ENCODE measurements at places on chromosomes 7 and 10.

DNA sequence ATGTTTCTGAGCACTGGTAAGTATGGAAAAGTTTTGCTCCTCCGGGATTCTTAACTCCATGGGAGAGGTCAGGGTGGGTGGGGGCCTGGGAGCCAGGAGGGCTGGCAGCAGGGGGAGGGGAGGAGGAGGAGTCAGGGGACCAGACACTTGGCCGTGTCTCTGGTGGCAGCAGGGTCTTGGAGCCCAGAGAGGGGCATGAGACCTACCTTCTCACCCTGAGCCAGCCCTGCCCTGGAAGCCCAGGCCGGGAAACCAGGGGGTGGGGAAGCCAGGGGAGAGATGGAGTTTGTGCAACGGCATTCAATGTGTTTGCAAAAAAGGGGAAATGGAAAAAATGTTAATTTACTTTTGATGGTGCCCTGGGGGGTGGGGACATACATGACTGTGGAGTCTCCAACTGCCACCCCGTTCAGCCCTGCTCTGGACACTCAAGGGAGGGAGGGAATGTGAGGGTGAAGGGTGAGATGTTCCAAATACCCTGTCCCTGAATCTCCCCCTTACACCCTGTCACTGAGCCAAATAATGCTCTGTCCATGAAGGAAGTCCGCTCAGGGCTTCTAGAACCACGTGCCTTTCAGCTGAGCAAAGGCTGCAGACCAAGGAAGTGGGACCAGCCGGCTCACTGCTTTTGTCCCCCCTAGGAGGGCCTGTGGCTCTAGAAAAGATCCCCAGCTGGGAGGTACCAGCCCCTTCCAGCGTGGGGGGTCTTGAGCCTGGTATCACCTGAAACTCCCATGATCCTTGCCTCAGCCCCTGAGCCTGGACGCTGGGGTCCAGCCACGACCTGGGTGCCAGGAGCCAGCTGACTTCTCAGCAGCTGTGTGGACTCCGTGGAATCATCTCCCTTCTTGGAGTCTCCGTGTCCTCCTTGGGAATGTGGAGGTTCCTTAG, 48.3 kb downstream of the TMEM270 start:
- DNase-seq, result no peak

DNA sequence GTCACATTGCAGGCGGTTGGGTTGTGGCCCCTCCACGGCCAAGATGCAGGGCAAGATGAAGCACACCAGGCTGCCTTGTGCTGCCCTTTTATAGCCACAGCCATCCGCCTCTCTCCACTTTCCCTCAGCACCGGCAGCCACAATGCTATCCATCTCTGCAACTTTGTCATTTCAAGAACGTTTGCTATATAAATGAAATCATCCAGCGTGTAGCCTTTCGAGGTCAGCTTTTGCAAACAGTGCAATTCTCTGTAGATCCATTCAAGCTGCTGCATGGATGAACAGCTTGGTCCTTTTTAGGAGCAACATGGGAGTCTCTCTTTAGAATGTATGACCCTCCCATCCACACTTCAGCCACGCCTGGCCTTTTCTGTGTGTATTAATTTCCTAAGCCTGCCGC, 6.4 kb upstream of the IL15RA start:
- DNase-seq, result no peak

DNA sequence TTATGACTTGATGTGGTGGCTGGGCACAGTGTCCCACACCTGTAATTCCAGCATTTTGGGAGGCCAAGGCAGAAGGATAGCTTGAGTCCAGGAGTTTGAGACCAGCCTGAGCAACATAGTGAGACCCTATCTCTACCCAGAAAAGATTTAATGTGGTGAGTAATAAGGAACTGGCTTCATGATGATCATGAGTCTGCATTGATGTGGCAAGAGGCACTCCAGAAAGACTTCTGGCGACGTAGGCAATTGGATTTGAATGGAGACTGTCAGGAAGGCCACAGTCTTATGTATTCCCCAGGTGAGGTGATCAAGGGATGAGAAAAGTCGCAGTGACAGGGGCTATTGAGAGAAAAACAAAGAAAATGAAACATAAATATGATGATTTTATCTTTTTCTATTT, 138.0 kb downstream of the CACNB2 start:
- DNase-seq, result no peak

- DNase-seq, result no peak
Observed at GRCh38 chr7:71548746-71549145, 416.8 kb downstream of the GALNT17 start.

- no peak for DNase-seq
Observed at GRCh38 chr7:24963218-24963617, 16.8 kb downstream of the OSBPL3 start.

DNA sequence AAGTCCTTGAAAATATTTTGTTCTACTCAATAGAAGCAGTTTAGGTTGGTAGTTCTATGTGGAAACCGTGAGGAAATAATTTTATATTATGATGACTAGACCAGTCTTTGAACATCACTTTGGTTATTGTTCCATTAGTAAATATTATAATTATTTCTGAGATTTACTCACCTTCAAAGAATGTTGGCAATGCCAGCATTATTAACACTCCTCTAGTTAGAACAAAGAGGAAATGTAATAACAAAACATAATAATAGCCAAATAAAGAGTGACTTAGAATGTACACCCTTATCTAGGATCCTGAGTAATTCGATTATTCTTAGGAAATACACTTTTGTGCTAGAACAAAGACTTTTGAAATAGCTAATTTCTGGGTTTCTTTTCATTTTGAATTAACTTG, 121.1 kb downstream of the CFTR start:
- no peak for DNase-seq

- DNase-seq, result no peak
Observed at GRCh38 chr10:76415554-76415953, 984.1 kb downstream of the LRMDA start.

DNA sequence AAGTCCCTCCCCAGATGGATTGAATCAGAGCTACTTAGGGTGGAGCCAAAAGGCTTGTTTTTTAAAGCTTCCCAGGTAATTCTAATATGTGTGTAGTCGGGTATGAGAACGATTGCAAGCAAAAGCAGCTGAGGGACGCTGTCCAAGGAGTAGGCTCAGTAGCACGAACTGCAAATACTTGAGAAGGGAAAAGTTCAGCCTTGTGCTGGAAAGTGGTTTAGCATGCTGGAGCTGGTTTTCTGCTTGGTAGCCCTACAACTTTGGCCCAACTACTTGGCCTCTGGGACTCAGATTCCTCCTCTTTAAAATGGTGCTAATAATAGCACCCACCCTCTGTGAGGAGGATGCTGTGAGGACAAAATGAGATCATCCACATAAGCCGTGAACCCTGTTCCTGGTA, 76.2 kb downstream of the AHR start:
- no peak for DNase-seq

DNA sequence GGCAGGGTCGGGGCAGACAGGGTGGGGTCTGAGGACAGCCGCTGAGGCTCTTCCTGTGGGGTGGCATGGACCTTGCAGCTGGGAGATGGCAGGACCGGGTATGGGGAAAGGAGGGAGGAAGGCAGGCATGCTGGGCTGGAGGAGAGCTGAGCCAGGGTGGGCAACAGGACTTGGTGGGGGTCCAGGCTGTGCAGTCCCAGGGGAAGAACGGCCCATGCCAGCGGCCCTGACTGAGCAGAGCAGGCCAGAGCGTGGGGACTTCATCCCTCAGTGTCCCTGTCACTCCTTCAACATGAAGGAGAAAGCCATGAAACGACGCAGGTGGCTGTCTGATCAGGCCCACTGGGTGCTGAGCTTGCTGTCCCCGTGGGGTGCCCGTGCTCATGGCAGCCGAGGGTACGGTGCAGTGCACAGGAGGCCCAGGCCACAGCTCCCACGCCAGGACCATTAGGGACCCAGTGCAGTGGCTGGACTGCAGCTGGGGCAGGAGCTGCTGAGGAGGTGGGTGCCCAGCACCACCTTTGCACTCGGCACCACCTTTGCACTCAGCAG, 519.6 kb downstream of the PTPRN2 start:
- no peak for DNase-seq

GRCh38 chr7:30493228-30493627, 11.4 kb downstream of the GGCT start:
- no peak for DNase-seq

DNA sequence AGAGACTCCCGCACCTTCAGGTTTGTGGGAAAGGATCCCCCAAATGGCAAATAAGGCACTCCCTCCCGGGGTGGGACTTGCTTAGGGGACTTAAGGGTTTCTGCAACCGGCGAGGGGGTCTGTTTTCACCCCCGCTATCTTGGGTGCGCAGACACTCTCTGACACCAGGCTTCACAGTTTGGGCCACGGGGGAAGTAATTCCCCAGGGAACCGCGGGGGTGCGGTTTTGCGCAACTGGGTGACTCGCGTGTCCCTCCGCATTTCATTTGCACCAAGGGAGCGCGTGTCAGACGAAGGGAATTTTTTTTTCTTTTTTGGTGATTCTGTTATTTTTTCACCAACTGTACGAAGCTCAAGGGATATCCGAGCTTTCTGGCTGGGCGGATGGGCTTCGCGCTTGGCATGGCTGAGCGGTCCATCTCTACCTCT, 1.7 kb downstream of the GRM8 start:
- DNase-seq, result peak; percentile 48

GRCh38 chr7:152641384-152641783, 34.6 kb downstream of the XRCC2 start:
- no peak for DNase-seq

GRCh38 chr10:64519831-64520230, 998.6 kb downstream of the REEP3 start:
- no peak for DNase-seq

- no peak for DNase-seq
Observed at GRCh38 chr7:151367284-151367683, 25.7 kb downstream of the NUB1 start.

DNA sequence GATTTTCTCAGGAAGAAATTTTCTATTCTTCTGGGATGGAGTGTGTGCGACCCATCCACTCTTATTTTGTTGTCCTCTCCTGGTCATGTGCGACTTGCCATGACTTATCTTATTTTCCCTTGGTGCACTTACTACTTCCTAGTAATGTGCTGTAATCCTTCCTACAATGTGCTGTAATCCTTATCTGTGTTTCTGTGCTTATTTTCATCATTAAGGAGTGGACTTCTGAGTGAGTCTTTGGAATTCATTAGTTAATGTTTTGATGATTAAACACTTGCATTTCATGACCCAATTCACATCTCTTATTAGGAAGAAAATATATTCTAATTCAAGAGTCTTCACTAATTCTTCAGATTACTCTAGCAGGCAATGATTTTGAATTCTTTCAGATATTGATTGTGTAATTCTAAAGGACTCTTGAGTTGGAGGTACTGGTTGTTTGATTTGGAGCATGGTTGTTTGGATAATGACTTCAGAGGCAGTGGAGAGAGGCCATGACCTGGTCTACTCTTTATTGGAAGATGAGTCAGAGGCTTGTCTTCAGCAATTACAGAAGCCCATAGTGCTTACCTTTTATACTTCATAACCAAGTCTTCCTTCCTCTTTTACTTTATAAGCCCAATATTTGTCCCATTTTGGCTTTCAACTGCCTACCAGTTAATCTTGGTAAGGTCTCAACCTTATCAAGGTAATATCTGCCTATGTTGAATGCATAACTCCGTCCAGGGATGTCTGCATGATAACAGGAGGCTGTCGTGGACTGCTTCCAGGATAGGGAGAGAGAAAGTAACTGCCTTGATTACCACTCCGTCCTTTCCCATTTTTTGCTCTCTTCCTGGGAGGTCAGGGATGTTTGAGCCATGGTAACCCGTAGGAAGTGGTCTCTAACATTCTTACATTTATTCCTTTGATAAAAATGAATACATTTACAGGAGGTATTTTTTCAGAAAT, 278.3 kb upstream of the SP8 start:
- no peak for DNase-seq

GRCh38 chr10:130729876-130730275, 581.6 kb downstream of the TCERG1L start:
- no peak for DNase-seq

GRCh38 chr10:47351899-47352815, 4.0 kb downstream of the RBP3 start:
- DNase-seq, result no peak

- no peak for DNase-seq
Observed at GRCh38 chr7:148954766-148955165, 70.7 kb upstream of the EZH2 start.

DNA sequence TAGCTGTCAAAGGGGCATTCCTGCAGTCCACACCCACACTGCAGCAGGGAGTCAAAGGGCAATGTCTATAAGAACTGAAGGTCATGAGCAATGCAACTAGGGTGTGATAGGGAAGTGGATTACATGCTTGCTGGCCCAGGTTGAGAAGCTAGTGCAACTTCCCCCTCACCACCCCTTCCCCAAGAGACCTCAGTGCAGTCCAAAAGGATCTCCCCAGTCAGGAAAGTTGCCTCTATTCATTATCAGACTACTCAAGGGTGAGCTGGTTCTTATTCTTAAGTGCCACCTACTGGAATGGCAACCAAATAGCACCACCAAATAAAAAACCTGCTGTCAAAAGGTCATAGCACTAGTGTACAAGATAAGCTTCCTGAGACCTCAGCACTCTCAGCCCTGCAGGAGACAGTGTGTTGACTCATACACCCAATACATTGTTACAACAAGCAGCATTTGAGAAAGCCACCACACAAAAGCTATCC, 28.2 kb downstream of the MTERF1 start:
- no peak for DNase-seq

DNA sequence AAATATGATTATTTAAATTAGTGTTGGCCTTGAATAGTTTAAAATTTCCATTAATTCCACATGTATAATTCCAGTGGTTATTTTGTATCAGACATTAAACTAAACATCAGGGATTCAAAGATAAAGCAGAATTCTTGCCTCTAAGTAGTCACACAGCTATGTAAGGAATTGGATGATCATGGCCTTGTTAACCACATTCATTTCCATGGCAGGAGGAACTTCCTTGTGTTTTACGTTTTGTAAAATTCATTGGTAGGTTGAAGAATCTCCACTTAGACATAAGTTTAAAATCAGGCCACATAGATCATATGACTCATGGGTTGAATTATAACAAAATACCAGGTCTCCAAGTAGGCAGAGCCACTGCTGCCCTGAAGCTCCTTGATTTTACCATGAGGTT, 289.7 kb downstream of the PLXDC2 start:
- no peak for DNase-seq

DNA sequence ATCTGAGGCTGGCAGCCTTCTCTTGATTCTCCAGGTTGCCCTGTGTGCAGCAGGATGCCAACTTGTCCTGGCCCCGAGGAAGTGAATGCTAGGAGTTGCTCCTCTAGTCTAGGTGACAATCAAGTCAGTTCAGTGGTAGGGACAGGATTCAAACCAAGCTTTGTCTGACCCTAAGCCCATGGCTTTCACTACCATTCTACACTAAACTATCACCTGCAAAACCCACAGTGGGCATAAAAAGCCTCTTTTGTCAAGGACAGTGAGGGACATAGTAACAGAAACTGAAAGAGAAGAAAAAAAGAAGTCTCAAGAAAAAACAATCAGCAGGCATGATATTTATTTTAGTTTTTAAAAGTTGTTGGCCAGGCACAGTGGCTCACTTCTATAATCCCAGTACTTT, 33.5 kb downstream of the KCNMA1 start:
- DNase-seq, result no peak

GRCh38 chr10:131312478-131312836, 936 bp upstream of the TCERG1L start:
- DNase-seq, result peak; percentile 95

GRCh38 chr7:129514683-129515082, 12.4 kb downstream of the SMKR1 start:
- no peak for DNase-seq
